ENCODE measurements at places on chromosomes 2 and 18.

DNA sequence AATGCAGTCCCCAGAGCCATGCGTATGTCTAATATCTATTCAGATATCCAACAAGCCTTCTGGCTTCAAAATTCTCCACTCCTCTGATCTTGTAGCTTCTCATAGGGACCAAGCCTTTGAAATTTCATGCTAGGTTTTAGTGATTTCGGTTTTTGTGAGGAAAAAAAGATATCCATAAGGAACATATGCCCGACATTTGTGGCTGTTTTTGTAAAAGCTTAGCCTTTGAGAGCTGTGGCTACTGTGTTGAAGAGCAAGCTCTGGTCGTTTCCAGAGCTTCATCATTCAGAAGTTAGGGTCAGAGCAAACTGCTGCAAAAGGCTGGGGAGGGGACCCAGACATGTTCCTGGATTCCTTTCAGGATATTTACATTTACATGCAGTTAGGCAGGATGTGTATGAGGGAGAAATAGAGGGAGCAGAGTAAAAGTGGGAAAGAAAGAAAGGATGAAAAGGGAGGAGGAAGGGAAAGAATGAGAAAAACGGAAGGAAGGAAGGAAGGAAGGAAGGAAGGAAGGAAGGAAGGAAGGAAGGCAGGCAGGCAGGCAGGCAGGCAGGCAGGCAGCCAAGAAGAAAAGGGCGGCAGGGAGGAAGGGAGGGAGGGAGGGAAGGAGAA lies 70.2 kb downstream of the NCKAP5 start:
- DNase-seq = no peak

GRCh38 chr2:54881759-54882158 lies 158.3 kb downstream of the EML6 start:
- no peak for DNase-seq

DNA sequence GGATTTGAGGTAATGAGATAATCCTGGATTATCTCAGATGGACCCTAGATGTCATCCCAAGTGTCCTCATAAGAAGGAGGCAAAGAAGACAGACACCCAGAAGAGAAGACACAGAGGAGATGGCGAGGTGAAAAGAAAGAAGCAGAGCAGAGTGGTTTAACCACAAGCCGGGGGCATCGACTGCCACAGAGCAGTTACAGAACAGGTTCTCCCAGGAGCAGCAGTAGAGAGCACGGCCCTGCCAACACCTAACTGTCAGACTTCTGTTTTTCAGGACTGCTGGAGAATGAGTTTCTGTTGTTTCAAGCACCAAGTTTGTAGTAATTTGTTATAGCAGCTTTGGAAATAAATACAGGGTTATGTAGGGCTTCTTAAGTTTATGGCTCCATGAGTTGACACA lies 437.0 kb downstream of the THSD7B start:
- DNase-seq = no peak

DNA sequence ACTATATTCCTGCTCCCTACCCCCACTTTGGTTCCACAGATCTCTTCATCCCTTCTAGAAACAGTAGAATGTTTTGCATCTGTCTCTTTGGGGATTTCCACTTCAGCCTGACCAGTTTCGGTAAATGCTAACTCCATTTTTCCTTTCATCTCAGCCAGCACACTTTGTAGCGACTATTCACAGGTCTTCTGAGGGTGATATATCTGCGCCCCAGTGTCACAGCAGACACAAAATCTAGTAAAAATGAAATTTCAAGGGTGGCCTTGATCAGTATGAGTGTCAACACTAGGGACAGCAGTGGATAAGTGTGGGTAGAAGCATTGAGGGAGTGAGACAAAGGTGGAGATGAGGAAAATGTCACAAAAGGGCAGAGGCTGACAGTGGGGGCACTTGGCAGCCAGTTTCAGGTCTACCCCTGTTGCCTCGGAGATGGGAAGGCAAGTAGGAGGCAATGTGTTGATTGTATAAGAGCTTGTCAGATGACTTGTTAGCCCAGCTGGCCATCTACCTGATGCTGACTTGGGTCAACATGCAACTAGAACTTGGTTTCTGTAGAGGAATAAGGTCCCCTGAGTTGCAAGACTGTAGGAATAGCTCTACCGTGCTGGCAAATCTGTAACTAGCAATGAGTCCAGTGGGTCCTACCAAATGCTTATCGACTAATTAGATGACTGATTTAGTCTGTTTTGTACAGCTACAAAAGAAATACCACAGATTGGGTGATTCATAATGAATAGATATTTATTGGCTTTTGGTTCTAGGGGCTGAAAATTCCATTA lies 60.7 kb downstream of the CXCR4 start:
- DNase-seq = no peak

DNA sequence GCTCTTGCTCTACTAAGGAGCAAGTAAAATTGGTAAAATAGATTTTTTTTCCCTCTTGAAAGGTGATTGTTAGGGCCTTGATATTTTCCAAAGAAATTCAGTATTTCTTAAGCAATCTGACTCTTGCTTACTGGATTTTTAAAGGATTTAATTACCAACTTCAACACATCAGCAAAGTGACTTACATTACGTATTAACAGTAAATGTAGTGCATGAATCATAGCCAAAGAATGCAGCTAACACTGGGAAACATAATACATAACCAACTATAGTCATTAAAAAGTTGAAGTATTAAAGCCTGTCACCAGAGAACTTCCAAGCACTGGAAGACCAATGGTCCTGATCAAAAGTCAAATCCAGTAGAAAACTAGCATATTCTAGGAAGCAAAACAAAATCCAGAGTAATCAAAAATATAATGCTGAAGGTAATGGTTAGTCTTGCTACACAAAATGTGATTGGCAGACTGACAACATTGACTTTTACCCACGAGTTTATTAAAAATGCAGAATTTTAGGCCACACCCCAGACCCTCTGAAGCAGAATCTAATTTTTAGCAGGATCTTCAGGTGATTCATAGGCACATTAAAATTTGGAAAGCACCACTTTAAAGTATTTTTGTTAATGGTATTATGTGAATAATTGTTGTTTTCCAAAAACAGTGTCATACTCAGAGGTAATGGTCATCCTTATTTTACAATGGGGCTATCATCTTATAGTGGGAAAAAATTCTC lies 31.8 kb upstream of the CAVIN2 start:
- DNase-seq = no peak

GRCh38 chr2:69926849-69927515 lies 12.1 kb downstream of the MXD1 start:
- no peak for DNase-seq

GRCh38 chr2:228613133-228613850 lies 431.8 kb upstream of the SPHKAP start:
- no peak for DNase-seq

GRCh38 chr18:22609642-22610041 lies 191.9 kb upstream of the CTAGE1 start:
- DNase-seq = no peak

GRCh38 chr18:24734058-24734457 lies 273.6 kb downstream of the HRH4 start:
- DNase-seq = no peak

DNA sequence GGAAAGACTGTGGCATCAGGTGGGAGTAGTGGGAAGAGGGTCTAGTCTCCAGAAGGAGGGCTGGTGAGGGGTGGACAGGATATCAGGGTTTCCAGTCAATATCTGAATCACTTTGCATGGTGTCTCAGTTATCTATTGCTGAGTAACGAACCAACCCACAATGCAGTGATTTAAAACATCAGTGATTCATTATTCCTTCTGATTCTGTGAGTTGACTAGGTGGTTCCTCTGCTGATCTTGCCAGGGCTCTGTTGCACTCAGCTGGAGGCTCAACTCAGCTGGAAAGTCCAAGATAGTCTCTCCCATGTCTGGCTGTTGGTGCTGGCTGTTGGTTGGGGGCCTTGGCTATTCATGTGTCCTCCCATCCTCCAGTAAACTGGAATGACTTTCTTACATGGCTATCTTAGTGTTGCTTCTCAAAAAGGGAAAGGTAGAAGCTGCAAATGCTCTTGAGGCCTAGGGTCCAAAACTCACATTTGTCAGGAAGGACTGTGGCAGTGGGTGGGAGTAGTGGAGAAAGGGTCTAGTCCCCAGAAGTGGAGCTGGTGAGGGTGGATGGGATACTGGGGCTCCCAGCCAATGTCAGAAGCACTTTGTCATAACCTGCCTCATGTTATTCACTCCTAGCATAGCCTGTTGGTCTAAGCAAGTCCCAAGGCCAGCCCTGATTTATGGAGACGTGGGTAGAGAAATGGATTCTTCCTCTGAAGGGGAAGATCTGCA lies 13.9 kb downstream of the IL1F10 start:
- DNase-seq = no peak

DNA sequence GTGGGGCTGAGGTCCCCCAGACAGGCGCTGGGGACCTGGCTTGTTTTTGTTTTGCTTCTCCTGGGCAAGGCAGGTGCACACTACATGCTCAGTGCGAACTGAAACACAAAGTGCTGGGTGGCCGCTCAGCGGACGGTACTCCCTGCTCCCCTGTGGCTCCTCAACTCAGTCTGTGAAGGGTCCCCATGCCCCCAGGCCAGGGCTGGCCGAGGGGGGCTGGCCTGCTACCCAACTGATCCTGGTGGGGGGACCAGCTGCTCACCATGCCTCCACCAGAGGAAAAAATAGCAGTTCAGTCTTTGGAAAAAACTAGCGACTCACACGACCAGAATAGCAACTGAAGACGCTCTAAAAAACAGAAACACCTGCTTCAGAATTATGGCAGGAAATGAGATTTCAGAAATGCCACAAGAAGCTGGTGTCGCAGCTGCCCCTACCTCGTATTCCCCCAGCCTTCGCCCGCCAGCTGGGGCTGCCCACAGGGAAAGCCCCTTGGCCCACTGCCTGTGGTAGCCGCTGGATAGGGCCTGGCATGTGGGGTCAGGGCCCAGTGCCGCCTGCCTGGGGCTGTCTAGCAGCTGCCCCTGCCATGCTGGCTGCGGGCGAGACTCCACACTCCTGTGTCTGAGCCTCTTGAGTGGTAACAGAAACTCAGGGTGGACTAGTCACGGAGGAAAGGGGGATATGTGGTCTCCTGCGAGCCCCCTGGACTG lies 43.7 kb downstream of the MEX3C start:
- peak; percentile 3 for DNase-seq

DNA sequence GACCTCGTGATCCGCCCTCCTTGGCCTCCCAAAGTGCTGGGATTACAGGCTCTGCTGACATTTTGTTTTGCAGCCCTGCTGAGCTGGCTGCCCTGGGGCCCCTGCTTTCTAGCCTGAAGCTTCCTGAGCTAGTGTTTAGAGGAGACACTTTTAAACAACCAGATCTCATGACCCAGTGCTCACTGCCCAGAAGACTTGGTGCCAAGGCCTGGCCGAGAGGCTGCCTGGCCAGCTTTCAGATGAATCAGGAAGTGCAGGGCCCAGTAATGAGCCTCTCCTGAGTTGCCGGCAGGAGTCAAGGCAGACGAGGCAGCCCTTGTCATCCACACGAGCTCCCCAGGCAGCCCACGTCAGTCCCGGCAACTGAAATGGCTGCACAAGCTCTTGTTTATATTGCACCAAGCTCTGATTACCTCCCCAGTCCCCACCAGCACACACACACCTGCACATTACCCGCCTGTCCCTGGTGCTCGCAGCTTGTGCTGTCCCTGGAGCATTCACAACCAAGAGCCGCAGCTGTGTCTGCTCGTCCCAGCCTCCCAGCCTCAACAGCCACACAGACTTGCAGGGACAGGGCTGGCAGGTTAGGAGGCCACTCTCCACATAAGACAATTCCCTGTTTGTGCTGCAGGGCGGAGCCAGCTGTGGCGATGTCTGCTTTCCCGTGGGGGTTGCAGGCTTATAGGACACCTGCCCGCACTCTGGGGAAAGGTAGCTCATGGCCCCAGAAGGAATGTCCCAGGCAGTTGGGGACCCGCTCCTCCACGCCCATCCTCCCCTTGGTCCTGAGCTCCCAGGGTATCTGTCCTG lies 331.2 kb upstream of the MYT1L start:
- no peak for DNase-seq

GRCh38 chr2:128024816-128025215 lies 3.0 kb downstream of the SAP130 start:
- no peak for DNase-seq

- no peak for DNase-seq
Measured at GRCh38 chr2:160419776-160420505, 73.7 kb downstream of the RBMS1 start.

GRCh38 chr2:195404651-195405050 lies 252.4 kb upstream of the SLC39A10 start:
- no peak for DNase-seq

DNA sequence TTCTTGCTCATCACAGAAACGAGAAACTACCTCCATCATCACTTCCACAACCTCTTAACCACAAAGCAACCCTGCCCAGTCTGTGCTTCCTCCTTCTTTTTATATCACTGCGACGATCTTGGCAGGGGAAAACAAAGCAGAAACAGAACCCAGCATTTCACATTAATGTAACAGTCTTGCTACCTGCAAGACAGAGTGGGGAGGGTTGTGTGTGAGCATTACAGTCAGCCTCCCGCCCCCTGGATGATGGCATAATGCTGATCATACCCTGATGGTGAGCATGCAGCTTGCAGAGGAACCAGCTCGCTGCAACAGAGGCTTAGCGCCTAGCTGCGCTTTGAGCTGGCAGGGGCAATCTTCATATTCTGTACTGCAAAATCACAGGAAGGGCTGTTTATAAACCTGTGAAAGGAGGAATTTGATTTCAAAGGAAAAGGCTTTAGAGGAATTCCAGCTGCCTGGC lies 376.1 kb downstream of the IRS1 start:
- no peak for DNase-seq

- DNase-seq = no peak
Measured at GRCh38 chr2:241123816-241124536, 21.9 kb upstream of the MTERF4 start.

DNA sequence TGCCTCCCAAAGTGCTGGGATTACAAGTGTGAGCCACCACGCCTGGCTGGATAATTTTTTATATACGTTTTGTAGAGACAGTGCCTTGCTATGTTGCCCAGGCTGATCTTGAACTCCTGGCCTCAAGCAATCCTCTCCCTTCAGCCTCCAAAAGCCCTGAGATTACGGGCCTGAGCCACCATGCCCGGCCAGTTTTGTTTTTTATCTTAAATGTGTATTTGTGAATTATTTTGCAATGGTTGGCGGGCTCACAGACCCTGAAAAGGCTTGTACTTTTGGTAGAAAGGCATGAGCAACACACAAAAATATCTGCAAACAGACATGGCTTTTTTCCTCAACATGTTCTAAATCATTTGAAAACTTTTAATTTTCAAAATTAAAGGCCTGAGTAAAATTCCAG lies 73.4 kb upstream of the TMEM18 start:
- no peak for DNase-seq

GRCh38 chr2:41720331-41721251 lies 327.2 kb upstream of the PKDCC start:
- DNase-seq = no peak
